ENCODE measurements at places on chromosomes 6 and 20. TPM values are rescaled to one million over a fixed set of nuclear protein-coding genes. Genes with fewer than 3 reads are reported as not detected.

ARFRP1 gene
- total RNA-seq, result 65.4 TPM

PROKR2 gene
- total RNA-seq, result not detected

- DNase-seq, result peak; percentile 90
Observed at GRCh38 chr6:28212510-28213212, 12.4 kb upstream of the ZSCAN9 start.

DNA sequence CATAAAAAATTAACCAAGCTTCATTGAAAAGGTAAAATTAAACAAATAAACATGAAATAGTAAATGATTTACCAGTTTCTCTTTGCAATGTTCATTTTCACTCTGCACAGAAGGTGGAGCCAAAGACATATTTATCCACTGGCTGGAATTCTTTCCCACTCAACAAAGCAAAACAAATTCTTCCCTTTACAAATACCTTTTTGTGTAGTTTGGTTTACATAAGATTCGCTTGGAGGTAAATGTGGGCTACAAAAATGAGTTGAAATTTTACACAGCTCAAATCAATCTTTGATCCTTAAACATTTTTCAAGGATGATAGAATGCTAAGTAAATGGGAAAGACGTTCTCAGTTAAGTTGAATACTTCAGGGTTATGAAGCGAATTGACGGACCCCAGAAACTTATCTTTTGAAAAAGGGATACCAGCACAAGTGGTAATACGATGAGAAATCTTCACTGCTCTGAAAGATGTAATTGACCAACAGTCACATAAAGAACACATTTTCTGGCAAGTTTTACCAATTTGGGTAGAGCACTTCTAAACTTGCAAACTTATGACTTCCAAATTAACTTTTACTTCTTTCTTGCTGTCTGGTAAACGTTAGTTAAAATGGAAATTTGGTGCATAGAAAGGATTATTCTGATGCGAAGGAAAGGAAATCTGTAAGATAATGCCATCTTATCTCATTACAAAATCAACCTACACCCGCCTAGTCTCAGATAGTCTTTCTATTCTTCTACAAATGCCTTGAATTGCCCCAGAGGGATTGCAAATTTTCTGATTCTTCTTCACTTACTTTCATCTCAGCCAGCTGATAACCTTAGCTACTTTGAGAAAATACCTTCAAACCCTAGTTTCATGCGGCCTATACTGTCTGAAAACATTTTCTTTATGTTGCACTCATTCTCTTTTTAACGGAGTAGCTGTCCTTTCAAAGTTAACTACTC, 4.7 kb upstream of the GJA1 start:
- DNase-seq, result peak; percentile 57

DNA sequence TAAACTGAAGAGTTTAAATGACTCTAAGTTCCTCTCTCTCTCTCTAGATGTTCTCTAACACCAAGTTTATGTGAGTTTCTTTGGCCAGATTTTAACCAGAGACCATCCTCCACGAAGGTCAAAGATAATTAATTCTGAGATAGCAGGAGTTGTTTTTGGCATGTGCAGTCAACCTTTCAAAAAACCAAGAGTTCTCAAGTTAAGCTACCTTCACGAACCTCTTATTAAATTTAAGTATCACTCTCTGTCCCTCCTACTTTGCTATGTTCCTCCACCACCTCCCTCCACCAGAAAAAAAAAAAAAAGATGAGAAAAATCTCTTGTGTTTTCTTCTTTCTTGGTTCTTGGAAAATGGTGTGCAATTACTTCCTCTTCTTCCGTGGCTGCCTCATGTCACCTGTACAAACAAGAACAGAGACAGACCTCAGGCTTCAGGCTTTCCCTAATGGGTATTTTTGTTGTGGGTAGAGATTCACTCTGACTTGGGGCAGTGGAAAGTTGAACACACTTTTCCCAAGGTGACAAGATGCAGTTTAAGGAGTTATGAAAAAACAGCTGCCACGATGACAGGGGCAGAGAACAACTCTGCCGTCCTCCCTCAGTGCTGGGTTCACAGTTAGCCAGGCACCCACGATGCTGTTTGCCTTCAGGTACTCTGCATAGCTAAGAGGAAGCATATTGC, 64.3 kb downstream of the ADTRP start:
- DNase-seq, result no peak

DNA sequence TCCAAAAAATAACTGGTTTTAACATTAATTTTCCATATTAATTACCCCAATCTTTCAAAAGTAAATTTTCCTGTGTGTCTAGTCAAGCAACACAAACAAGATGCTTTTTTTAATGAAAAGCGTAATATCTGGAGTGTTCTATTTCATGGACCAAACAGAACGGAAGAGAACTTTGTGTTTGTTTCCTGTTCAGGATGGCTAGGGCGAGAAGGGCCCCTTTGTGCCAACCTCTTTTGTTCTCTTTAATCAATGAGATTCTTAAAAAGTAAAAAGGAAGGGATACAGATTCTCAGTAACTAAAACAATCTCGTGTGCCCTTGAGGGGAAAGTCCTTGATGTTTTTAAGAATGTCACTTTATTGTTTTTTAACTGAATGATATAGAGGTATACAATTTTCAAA, 55.7 kb downstream of the GNAS start:
- no peak for DNase-seq

DNA sequence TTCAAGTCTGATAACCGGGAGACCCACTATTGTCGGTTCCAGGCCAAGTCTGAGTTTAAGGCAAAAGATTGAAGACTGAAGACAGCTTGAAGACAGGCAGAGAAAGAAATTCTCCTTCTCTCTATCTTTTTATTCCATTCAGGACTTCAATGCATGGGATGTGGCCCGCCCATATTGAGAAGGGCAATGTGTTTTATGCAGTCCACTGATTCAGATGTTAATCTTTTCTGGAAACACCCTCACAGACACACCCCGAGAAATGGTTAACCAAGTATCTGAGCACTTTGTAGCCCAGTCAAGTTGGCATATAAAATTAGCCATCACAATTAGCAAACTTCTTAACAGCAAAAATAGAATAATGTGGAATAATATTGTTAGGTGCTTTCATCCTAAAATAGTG, 75.5 kb upstream of the FABP7 start:
- no peak for DNase-seq

GRCh38 chr6:25431306-25431974, 152.3 kb downstream of the CARMIL1 start:
- DNase-seq, result no peak

DNA sequence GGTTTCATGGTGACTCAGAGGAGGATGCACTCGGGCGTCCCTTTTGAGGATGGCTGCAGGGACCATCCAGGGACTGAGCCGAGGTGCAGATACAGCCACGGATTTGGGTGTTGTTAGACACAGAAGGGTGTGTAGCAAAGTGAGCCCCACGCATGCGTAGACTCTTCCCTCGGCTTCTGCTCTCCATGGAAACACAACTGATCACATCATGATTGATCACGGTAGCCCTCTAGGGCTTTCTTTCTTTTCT, 606 bp upstream of the ULBP1 start:
- no peak for DNase-seq

GRCh38 chr6:126761854-126762253, 356.6 kb upstream of the RSPO3 start:
- no peak for DNase-seq
